ENCODE measurements at places on chromosomes 11 and 22. TPM values are rescaled to one million over a fixed set of nuclear protein-coding genes. Genes with fewer than 3 reads are reported as not detected.

DNA sequence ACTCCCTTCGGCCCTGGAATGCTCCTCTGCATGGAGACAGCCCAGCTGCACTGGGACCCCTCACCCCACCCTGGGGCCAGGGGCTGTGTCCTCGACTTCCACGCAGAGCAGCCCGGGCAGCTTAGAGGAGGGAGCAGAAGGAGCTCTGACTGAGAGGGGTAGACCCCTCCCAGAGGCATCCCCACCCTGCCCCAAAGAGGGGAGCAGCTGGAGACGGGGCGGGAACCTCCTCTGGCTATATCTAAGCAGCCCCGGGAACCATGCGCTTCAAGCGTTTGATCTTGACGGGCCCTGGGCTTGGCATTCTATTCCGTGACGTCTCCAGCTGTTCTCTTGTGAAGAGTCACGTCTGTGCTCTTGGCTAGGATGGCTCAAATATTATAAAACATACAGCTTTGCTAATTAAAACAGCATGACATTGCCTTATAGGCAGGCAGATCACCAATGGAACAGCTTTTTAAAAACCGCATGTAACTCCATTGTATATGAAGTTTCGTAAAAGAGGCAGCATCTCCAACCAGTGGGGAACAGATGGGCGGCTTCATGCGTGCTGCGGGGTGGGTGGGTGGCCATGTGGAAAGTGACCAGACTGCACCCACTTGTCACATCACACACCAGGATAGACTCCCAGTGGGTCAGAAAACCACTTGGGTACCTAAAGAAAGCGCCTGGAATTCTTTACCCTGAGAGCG is 7.7 kb downstream of the KCNQ1 start:
- H3K27me3 ChIP-seq: peaks cover 77% of the 10 kb centered on the region
- no peaks in the 10 kb centered on the region for H3K4me1 ChIP-seq
- H3K27ac ChIP-seq: no peak overlapping the region
- H3K36me3 ChIP-seq: no peaks in the 10 kb centered on the region

DNA sequence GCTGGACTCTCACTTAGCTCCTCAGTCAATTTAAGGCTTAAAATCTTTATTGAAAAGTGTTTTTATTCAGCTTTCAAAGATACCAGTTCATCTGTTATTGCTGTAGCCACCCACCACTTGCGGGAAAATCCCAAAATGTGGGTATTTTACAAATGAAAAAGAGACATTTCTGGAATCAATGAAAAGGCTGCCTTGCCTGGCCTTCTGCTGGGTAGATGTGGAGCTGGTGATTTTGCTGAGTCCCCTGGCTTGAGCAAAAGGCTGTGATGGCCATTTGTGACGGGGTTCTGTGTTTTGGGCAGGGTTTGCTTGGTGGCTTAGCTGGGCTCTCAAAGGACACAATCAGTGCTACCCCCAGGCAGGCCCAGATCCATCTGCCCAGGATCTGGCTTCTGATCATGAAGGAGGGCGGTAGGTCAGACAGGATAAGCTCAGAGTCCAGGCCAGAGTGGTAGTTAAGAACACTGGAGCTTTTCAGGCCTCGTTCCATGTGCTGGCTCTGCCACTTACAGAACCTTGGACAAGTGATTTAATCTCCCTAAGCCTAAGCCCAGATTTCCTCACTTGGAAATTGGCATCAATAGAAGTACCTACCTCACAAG is 36.1 kb downstream of the UBASH3B start:
- H3K4me3 ChIP-seq: no peak overlapping the region
- H3K4me1 ChIP-seq: peaks cover 12% of the 10 kb centered on the region
- DNase-seq: no peak
- peak overlapping the region; percentile 45 for H3K27ac ChIP-seq
- no peaks in the 10 kb centered on the region for H3K36me3 ChIP-seq

DNA sequence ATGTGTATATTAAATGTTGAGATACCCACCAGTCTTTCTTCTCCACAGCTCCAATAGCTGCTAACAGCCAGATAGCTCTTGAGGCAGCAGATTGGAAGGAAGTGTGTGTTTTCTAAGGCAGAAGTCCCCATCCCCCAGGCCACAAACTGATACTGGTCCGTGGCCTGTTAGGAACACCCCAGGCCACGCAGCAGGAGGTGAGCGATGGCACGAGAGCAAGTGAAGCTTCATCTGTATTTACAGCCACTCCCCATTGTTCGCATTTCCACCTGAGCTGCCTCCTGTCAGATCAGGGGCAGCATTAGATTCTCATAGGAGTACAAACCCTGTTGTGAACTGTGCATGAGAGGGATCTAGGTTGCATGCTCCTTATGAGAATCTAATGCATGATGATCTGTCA is 12.7 kb downstream of the CCDC73 start:
- H3K27me3 ChIP-seq: no peaks in the 10 kb centered on the region
- DNase-seq: no peak
- H3K36me3 ChIP-seq: no peaks in the 10 kb centered on the region
- H3K4me3 ChIP-seq: no peak overlapping the region

DNA sequence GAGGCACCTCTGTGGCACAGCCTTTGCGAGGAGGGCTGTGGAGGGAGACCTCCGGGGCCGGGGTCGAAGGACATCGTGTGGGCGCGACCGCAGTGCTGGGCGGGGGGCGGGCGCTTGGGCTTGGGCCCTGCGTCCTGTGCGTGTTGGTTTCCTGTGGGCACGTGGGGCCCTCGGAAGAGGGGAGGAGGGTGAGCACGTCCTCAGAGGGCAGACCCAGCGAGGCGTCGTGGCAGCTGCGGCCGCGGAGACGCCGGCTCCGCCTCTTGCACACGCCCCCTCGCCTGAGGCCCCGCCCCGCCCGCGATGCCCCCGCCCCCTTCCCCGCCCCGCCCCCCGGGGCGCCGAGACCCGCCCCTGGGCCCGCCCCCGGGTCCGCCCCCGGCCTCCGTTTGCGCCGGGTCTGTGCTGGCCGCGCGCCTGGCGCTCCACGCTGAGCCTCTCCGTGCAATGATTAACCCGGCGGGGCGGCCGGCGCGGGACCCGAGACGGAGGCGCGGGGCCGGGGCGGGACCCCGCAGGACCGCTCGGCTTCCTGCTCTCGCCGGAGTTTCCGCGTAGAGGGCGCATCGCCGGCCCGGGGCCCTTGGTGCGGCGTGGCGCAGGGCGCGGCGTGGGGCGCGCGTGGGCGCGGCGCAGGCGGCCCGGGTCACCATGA is at the start of gene PRR5:
TSS of gene PRR5 (plus strand) at position 381 of the 655 bp plus-strand sequence. CDS start at position 652, 271 bp downstream.
- H3K4me1 ChIP-seq: peaks cover 48% of the 10 kb centered on the region
- H3K27ac ChIP-seq: peak within 1 kb of the TSS; percentile 93
- peaks cover 3% of the 10 kb centered on the region for H3K36me3 ChIP-seq
- peak within 1 kb of the TSS; percentile 81 for H3K4me3 ChIP-seq
- DNase-seq: peak; percentile 69
- H3K27me3 ChIP-seq: no peaks in the 10 kb centered on the region

DNA sequence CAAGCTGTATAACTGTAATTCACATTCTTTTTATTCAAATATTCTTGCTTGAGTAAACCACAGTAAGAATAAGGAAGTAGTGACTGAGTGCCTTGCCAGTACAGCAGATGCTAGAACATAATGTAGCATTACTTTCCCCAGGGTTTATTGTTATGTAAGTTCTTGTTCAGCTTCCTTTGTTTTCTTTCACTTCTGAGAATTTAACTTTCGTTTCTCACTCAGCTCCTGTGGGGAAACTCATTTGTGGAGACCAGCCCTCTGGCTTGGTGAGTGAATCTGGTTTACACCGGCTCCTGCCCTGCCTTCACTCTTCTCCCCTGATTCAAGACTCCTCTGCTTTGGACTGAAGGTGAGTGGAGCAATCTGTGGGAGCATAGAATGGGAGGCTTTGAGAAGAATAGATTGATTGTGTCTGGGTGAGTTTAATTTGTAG is at the start of gene TRIM22:
TSS of gene TRIM22 (plus strand) at position 240 of the 433 bp plus-strand sequence. CDS start 6,443 bp downstream, outside the sequence.
- H3K27ac ChIP-seq: peak within 1 kb of the TSS; percentile 96
- peaks cover 3% of the 10 kb centered on the region for H3K36me3 ChIP-seq
- DNase-seq: no peak
- H3K4me3 ChIP-seq: peak within 1 kb of the TSS; percentile 45

Gene MS4A15
- 0.13 TPM for total RNA-seq

Gene PACSIN3
- 61.1 TPM for total RNA-seq

All from mesothelial cell of epicardium (in vitro differentiated cells).